Left lung (tissue), 14 donors: ENCODE measurements at places on chromosomes 2 and 18. TPM values are rescaled to one million over a fixed set of nuclear protein-coding genes. Genes with fewer than 3 reads are reported as not detected.

DNA sequence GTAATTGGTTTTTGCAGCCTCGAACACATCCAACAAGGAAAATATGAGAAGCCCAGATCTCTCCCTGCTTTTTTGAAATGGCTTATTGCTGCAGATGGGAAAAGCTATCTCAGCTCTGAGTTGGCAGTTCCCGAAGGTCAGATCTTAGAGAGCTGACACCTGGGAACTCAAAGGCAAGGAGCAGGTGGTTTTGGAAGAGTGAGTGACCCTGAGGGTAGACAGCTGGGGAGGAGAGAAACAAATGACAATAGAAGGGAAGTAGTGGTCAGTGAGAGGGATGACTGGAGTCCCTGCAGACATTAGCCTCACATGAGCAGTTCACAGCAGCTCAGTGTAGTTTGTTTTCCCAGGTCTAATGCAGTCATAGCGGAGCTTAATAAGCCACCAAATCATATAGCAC is 317.9 kb downstream of the STK39 start:
- H3K4me3 ChIP-seq: no peak overlapping the region
- no peak for DNase-seq
- H3K27ac ChIP-seq: no peak overlapping the region
- no peaks in the 10 kb centered on the region for H3K36me3 ChIP-seq
- H3K27me3 ChIP-seq: no peaks in the 10 kb centered on the region
- no peaks in the 10 kb centered on the region for H3K4me1 ChIP-seq

DNA sequence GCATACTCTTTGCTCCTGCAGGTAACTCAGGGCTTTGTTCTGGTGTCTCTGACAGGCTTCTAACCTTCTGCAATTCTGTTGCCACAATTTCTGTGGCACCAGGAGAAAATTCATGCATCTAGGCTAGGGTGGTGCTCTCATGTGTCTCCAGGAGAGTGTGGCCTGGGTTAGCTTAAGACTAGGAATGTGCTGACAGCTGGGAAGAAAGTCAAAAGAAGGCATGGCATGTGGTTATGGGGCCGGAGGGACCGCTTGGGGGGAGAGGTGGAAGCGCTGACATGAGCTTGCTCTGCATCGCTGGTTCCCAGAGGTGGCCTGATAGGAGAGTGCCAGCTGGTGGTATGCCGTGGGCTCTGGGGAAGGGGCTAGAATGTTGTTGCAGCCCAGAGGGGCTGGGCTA is 173.3 kb upstream of the TNP1 start:
- H3K27me3 ChIP-seq: no peaks in the 10 kb centered on the region
- H3K27ac ChIP-seq: no peak overlapping the region
- no peak overlapping the region for H3K4me3 ChIP-seq
- H3K36me3 ChIP-seq: no peaks in the 10 kb centered on the region

- H3K27me3 ChIP-seq: no peaks in the 10 kb centered on the region
- DNase-seq: no peak
- H3K27ac ChIP-seq: no peak overlapping the region
- H3K4me1 ChIP-seq: no peaks in the 10 kb centered on the region
- H3K4me3 ChIP-seq: no peak overlapping the region
Measured at GRCh38 chr2:180523621-180524340, 456.6 kb upstream of the UBE2E3 start.

GRCh38 chr2:202109737-202110184 is 36.7 kb downstream of the KIAA2012 start:
- no peak overlapping the region for H3K4me3 ChIP-seq
- H3K27me3 ChIP-seq: no peaks in the 10 kb centered on the region
- no peaks in the 10 kb centered on the region for H3K36me3 ChIP-seq
- no peak overlapping the region for H3K27ac ChIP-seq
- no peaks in the 10 kb centered on the region for H3K4me1 ChIP-seq
- DNase-seq: no peak

GRCh38 chr18:60202708-60203107 is 169.9 kb downstream of the MC4R start:
- H3K27ac ChIP-seq: no peak overlapping the region
- no peaks in the 10 kb centered on the region for H3K36me3 ChIP-seq
- H3K4me3 ChIP-seq: no peak overlapping the region
- DNase-seq: no peak
- H3K27me3 ChIP-seq: no peaks in the 10 kb centered on the region
- no peaks in the 10 kb centered on the region for H3K4me1 ChIP-seq

DNA sequence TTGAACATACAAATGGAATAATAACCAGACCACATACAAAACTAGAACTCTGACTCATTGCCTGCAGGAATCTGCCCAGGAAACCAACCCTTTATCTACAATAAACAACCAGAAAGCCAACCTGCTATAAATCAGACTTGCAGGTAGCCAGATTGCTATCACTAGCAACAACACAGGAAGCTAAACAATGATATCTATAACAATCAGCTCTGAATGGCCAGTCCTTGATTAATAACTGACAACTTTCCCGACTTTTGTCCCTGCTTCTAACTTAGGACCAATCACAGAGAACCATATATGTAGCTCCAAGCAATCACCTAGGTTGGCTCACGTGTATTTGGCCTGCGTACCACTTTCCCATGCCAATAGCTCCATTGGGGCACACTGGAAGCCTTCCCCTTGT is 470.8 kb downstream of the RIT2 start:
- H3K36me3 ChIP-seq: no peaks in the 10 kb centered on the region
- DNase-seq: no peak
- no peaks in the 10 kb centered on the region for H3K27me3 ChIP-seq
- H3K27ac ChIP-seq: no peak overlapping the region
- H3K4me1 ChIP-seq: no peaks in the 10 kb centered on the region

GRCh38 chr18:48179001-48179400 is 230.2 kb downstream of the ZBTB7C start:
- H3K27me3 ChIP-seq: no peaks in the 10 kb centered on the region
- DNase-seq: no peak
- H3K36me3 ChIP-seq: no peaks in the 10 kb centered on the region
- no peak overlapping the region for H3K4me3 ChIP-seq

DNA sequence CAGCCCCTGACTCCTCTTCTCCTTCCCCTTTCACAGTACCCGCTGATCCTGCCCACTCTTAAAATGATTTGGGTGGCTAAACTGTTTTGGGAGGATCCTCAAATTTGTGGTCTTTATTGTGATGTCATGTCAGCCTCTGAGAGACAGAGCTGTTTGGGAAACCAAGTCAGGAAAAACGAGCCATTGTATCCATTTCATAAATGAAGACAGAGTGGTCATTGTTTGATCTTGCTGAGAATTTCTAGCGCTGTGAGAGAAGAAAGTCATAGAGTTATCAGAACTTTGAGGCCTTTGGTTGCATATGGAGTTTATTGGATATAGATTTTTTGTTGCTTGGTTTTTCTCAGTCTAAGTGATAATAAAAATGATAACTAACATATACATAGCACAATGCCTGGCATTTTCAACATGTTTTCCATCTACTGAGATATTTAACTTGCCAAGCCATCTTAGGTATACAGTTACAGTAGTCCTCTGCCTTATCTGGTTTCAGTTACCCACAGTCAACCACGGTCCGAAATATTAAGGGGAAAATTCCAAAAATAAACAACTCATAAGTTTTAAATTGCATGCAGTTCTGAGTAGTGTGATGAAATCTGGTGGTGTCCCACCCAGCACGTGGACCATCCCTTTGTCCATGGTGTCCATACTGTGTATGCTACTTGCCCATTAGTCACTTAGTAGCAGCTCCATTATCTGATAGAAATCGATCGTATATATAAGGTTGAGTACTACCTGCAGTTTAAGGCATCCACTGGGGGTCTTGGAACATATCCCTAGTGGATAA is 105.0 kb upstream of the RASGRP3 start:
- no peaks in the 10 kb centered on the region for H3K4me1 ChIP-seq
- no peak overlapping the region for H3K27ac ChIP-seq
- DNase-seq: no peak
- no peaks in the 10 kb centered on the region for H3K27me3 ChIP-seq

TXNL4A gene
- 69.2 TPM for polyA plus RNA-seq

LYG2 gene
- 0.20 TPM for polyA plus RNA-seq

GRCh38 chr2:37205689-37206341 is 9.5 kb downstream of the CEBPZOS start:
- H3K27me3 ChIP-seq: no peaks in the 10 kb centered on the region
- no peak for DNase-seq
- no peaks in the 10 kb centered on the region for H3K4me1 ChIP-seq

- H3K36me3 ChIP-seq: no peaks in the 10 kb centered on the region
- peaks cover 5% of the 10 kb centered on the region for H3K27me3 ChIP-seq
- H3K4me1 ChIP-seq: no peaks in the 10 kb centered on the region
- H3K27ac ChIP-seq: no peak overlapping the region
Measured at GRCh38 chr2:126777620-126777978, 121.1 kb upstream of the TEX51 start.

- H3K4me1 ChIP-seq: peaks cover 21% of the 10 kb centered on the region
- DNase-seq: no peak
- H3K27me3 ChIP-seq: peaks cover 99% of the 10 kb centered on the region
Measured at GRCh38 chr2:236171680-236172254, 3.6 kb upstream of the GBX2 start.

- peaks cover 16% of the 10 kb centered on the region for H3K4me1 ChIP-seq
- no peak within 1 kb of the TSS for H3K27ac ChIP-seq
- H3K36me3 ChIP-seq: no peaks in the 10 kb centered on the region
- peaks cover 28% of the 10 kb centered on the region for H3K27me3 ChIP-seq
- peak; percentile 87 for DNase-seq
Measured at GRCh38 chr2:14632133-14632936, at the start of gene LRATD1. LRATD1 (plus strand) TSS chr2:14632717; CDS start chr2:14633980, 1,263 bp downstream.

GRCh38 chr2:54808661-54809060 is 85.2 kb downstream of the EML6 start:
- no peaks in the 10 kb centered on the region for H3K36me3 ChIP-seq
- no peak overlapping the region for H3K27ac ChIP-seq
- no peaks in the 10 kb centered on the region for H3K4me1 ChIP-seq
- H3K4me3 ChIP-seq: no peak overlapping the region
- H3K27me3 ChIP-seq: no peaks in the 10 kb centered on the region

MATN3 gene
- polyA plus RNA-seq: 8.1 TPM

GRCh38 chr2:202965810-202966460 is 48.7 kb upstream of the NBEAL1 start:
- H3K27ac ChIP-seq: no peak overlapping the region
- DNase-seq: no peak
- no peaks in the 10 kb centered on the region for H3K4me1 ChIP-seq
- H3K4me3 ChIP-seq: no peak overlapping the region
- H3K27me3 ChIP-seq: no peaks in the 10 kb centered on the region

DNA sequence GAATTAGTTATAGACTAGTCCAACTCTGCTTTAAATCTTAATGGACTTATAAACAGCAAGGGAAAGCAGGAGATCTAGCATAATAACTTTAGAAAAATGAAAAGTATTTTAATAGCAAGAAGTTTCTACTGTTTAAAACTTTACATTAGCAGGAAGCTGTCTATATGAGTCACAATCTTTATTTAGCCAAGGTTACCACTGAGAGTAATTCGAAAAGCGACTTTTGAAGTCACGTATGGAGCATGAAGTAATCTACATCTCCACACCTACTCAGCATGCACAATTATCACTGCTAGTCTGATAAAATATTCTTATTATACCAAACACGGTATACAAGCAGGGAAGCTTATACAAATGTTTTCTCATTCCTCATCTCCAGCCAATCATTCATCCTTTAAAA is 515.4 kb upstream of the SOX11 start:
- H3K27ac ChIP-seq: no peak overlapping the region
- no peak for DNase-seq
- H3K4me1 ChIP-seq: no peaks in the 10 kb centered on the region
- no peak overlapping the region for H3K4me3 ChIP-seq

ASAP2 gene
- 41.4 TPM for polyA plus RNA-seq

DNA sequence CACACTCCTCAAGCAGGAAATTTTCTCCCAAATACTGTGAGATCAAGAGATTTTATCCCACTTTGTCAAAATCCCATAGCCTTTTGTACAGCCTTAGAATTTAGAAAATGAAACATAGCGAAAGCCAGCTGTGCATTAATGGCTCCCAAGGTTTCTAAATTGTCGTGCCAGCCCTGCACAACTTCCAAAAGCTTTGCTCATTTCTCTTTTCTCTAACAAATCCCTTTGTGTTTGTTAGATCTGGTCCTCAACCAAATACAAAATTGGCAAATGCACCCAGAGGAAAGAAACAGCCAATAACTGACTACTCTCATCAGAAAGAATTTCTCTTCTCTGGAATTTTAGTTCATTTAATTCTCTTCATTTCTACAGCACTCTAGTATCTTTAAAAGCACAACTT is 361.1 kb downstream of the INSIG2 start:
- H3K4me1 ChIP-seq: no peaks in the 10 kb centered on the region
- no peak for DNase-seq
- H3K27me3 ChIP-seq: no peaks in the 10 kb centered on the region
- H3K4me3 ChIP-seq: no peak overlapping the region
- no peak overlapping the region for H3K27ac ChIP-seq

DNA sequence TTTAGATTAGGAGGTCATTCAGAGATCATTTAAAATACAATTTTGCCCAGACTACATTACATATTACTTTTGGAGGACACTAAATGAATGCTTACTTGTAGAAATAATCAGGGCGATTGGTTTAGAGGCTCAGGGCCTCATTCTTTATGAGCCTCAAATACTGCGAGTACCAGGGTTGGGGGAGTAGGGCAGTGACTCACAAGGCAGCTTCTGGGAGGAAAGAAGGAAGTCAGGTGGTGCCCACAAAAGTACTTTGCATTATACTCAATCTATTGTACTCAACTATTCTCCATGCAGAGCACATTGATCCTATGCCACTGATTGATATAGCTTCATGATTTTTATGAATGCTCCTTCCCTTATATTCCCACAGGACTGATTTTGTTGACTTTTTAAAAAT is 166.9 kb downstream of the SOCS6 start:
- H3K4me3 ChIP-seq: no peak overlapping the region
- peaks cover 10% of the 10 kb centered on the region for H3K27me3 ChIP-seq
- DNase-seq: no peak
- no peaks in the 10 kb centered on the region for H3K4me1 ChIP-seq

GRCh38 chr18:38115201-38115600 is 549.6 kb upstream of the CELF4 start:
- H3K36me3 ChIP-seq: no peaks in the 10 kb centered on the region
- no peak overlapping the region for H3K27ac ChIP-seq
- no peaks in the 10 kb centered on the region for H3K4me1 ChIP-seq

PROKR1 gene
- polyA plus RNA-seq: 0.04 TPM

SKA1 gene
- 7.7 TPM for polyA plus RNA-seq

- H3K36me3 ChIP-seq: no peaks in the 10 kb centered on the region
- H3K27ac ChIP-seq: no peak overlapping the region
- no peak for DNase-seq
- no peak overlapping the region for H3K4me3 ChIP-seq
- no peaks in the 10 kb centered on the region for H3K4me1 ChIP-seq
Measured at GRCh38 chr18:54323970-54324369, 33.7 kb downstream of the STARD6 start.

GRCh38 chr2:74179063-74179865 is 585 bp upstream of the MOB1A start:
- peaks cover 61% of the 10 kb centered on the region for H3K4me1 ChIP-seq
- no peaks in the 10 kb centered on the region for H3K36me3 ChIP-seq
- no peak for DNase-seq
- peak overlapping the region; percentile 96 for H3K27ac ChIP-seq
- H3K4me3 ChIP-seq: peak overlapping the region; percentile 84
- no peaks in the 10 kb centered on the region for H3K27me3 ChIP-seq

REG1B gene
- not detected for polyA plus RNA-seq

- H3K27ac ChIP-seq: no peak overlapping the region
- DNase-seq: no peak
- H3K4me3 ChIP-seq: no peak overlapping the region
Measured at GRCh38 chr2:110140401-110140800, 24.8 kb upstream of the MALL start.

GRCh38 chr2:221145396-221145795 is 426.7 kb downstream of the EPHA4 start:
- H3K36me3 ChIP-seq: no peaks in the 10 kb centered on the region
- H3K27ac ChIP-seq: no peak overlapping the region
- H3K4me1 ChIP-seq: no peaks in the 10 kb centered on the region

LRRTM1 gene
- polyA plus RNA-seq: 3.0 TPM
